ENCODE measurements at places on chromosomes 13 and 19.

- H3K36me3 ChIP-seq = peaks cover 14% of the 10 kb centered on the region
- H3K4me1 ChIP-seq = no peaks in the 10 kb centered on the region
These were observed 87.4 kb upstream of the UFM1 start for GRCh38 chr13:38262211-38262610.

- peaks cover 23% of the 10 kb centered on the region for H3K36me3 ChIP-seq
- no peak overlapping the region for H3K4me3 ChIP-seq
- peak overlapping the region; percentile 31 for H3K27ac ChIP-seq
- DNase-seq = no peak
These were observed 1.1 kb upstream of the EPN1 start for GRCh38 chr19:55673889-55674288.

GRCh38 chr13:93420206-93420605 lies 193.6 kb downstream of the GPC6 start:
- DNase-seq = no peak
- no peak overlapping the region for H3K27ac ChIP-seq
- H3K4me1 ChIP-seq = no peaks in the 10 kb centered on the region

DNA sequence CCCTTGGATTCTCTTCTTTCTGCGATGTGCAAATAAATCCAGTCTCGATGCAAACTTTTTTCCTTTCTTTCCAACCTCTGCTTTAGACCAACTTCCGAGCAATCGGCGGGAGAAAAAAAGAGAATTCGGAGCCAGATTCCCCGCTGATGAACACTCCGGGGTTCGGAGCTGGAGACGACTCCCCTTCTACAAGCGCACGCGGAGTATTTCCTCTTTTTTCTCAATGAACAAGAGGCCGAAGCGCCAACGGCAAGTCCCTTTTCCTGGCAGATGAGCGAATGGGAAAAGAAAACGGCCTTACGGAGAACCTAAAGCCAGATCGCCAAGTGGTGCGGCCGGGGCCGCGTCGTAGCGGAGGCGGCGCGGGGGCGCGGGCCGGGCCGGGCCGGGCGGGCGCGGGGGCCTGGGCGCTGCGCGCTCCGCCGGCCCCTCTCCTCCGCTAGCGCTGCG lies 250 bp downstream of the SPRY2 start:
- DNase-seq = no peak
- peaks cover 7% of the 10 kb centered on the region for H3K27me3 ChIP-seq
- H3K27ac ChIP-seq = no peak overlapping the region
- H3K4me1 ChIP-seq = peaks cover 23% of the 10 kb centered on the region
- H3K4me3 ChIP-seq = no peak overlapping the region
- H3K36me3 ChIP-seq = no peaks in the 10 kb centered on the region

GRCh38 chr13:33999811-34000605 lies 182.1 kb downstream of the RFC3 start:
- no peaks in the 10 kb centered on the region for H3K36me3 ChIP-seq
- no peak overlapping the region for H3K27ac ChIP-seq
- no peaks in the 10 kb centered on the region for H3K27me3 ChIP-seq

- peak overlapping the region; percentile 56 for H3K27ac ChIP-seq
- no peaks in the 10 kb centered on the region for H3K27me3 ChIP-seq
- peaks cover 19% of the 10 kb centered on the region for H3K4me1 ChIP-seq
- H3K4me3 ChIP-seq = no peak overlapping the region
These were observed 22.4 kb downstream of the EPSTI1 start for GRCh38 chr13:42969565-42970172.
